ENCODE measurements at places on chromosomes 3 and 15.

- no peak for DNase-seq
These were observed 325.8 kb upstream of the CTNNB1 start for GRCh38 chr3:40873476-40873875.

DNA sequence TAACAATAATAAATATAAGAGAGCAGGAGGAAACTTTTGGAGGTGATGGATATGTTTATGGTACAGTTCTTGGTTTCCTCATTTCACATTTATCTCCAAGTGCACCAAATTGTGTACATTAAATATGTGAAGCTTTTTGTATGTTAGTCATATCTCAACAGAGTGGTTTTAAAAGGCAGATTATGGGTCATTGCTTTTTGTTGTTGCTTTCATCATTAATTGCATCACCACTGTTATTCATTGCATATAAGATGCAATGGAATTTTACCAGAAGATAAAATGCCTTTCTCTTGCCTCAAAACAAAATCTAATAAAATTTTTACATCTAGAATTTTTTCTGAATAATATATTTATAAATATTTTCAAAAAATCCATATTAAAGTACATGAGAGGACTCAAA lies 1198.9 kb upstream of the GBE1 start:
- DNase-seq = no peak

GRCh38 chr3:42159706-42160472 lies 68.7 kb downstream of the TRAK1 start:
- DNase-seq = no peak

GRCh38 chr3:100093831-100094230 lies 20.5 kb downstream of the FILIP1L start:
- no peak for DNase-seq

DNA sequence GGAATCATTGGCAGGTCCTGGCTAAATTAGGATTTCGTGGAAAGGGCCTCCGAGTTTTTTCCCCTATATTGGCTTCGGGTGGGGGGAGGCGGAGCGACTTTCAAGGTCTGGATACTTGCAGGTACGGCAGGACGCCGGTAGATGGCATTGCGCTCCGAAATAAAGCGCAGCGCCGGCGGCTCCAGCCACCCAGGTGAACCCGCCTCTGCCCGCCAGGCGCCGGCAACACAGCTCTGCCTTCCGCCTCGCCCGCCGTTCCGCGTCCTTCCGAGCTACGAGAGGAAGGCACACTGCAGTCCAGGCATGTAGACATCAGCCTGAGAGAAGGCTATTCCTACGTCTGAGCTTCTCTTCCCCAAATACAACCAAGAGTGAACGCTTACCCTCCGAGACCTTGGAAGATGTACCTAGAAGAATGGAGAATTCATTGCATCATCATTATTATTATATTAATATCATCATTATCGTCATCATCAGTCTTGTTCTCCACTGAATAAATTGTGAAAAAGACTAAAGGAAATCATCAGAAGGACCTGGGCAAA lies 514.1 kb downstream of the MECOM start:
- DNase-seq = peak; percentile 94

DNA sequence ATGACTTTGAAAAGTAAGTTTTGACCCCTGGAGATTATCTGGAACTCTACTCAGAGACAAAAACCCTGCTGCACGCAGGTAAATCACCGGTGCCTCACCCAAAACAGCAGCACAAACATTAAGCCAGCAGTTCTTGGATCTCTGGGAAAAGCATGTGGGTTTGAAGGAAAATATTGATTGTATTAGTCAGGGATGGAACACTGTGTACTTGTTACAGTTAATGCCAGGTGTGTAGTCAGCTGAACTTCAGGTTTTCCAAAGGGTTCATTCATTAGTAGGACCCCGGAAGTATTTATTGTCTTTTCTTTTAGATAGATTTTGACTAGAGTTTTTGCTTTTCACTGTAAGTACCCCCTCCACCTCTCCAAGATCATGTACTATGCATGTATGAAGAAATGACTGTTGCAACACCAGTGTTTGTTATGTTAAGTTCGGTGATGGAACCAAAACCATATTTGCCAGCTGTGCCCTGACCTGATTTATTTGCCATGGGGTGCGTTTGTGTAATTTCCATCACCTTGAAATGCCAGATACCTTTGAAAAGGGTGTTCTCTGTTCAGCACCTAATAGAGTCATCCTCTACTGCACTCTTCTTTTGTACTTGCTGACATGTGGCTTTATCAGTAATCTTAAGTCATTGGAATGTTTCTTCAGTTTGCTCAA lies 14.5 kb downstream of the ARHGEF26 start:
- no peak for DNase-seq

DNA sequence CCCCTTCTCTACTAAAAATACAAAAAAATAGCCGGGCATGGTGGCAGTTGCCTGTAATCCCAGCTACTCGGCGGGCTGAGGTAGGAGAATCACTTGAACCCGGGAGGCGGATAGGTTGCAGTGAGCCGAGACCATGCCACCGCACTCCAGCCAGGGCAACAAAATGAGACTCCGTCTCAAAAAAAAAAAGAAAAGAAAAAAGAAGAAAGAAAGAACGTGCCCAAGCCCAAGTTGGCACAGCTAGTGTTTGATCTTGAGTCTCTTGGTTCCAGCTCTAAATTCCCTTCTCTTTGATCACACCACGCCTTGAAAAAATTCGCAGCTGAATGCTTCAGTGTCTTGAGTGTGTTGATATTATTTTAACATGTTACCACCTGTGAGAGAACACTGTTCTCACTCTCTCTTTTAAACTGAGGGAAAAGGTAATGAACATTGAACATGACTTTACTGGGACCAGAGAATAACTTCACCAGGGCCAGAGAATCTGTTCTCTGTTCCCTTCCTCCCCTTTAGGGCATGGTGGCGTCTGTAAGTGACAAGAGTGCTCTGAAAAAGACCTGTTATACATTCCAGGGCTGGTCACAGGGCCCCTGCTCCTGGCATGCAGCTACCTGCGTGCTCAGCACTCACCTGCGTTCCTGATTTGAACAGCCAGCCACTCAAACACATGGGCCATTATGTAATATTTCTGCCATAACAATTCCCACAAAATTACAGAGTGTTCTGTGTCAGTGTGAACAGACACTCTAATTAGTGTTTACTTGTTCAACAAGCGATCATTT lies 19.0 kb downstream of the SLCO3A1 start:
- DNase-seq = peak; percentile 67

GRCh38 chr3:148439254-148439822 lies 258.4 kb upstream of the AGTR1 start:
- DNase-seq = no peak

DNA sequence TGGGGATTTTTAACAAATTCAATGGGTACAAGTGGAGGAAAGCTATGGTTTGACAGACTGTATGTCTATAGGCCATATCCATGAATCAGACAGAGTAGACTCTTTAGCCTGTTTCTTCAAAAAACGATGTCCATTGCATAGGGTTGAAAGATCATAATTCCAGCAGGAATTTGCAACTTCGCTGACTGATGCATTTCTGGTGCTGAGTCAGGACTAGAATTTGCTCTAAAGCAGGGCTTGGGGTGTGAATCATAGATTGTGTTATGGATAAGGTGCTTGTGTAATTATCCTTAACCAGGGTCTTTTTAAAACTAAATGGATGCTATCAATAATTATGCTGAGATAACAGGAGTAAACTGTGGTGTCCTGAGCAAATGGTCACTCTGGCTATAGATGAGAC lies 200.4 kb upstream of the TBC1D5 start:
- DNase-seq = no peak

GRCh38 chr3:186577521-186577920 lies 7.0 kb downstream of the DNAJB11 start:
- no peak for DNase-seq

GRCh38 chr3:3821777-3822176 lies 22.5 kb downstream of the LRRN1 start:
- no peak for DNase-seq

DNA sequence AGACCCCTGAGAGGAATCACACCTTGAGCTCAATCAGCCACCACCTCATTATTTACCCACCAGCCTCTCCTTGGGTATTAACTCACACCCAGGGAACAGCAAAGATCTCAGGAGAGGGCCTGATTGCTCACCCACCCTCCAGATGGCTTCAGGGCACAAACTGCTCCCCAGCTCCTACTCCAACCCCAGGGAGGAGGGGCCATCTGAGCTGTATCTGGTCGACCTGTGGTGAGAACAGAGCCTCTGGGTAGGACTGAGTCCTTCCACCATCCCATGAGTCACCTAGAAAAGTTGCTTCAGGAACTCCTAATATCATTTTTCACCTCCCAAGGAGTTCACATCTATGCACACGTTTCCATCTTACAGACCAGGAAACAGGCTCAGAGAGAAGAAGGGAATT lies 44.8 kb upstream of the HES1 start:
- DNase-seq = no peak

- DNase-seq = no peak
These were observed 259.1 kb downstream of the OPA1 start for GRCh38 chr3:193851941-193852674.

- DNase-seq = no peak
These were observed 25.0 kb downstream of the ADAM10 start for GRCh38 chr15:58724466-58724865.

DNA sequence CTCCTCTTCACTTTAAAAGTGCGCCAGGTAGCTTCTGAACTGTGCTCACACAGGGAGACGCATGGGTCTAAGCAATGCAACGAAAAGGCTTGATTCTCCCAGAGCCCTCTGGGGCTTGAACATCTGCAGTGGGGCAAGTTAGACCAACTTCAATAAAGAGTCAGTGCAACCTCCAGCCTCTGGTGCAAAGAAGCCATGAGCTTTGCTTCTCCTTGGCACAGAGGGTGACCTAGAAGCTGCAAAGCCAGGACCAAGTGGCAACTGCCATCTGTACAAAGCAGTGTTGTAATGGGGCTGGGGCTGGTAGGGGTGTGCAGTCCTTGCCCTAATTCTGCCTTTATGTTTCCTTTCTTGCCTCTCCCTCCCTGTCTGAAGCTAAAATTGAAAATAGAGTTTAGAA lies 219.0 kb upstream of the CD96 start:
- no peak for DNase-seq

- no peak for DNase-seq
These were observed 5.6 kb downstream of the ALPK3 start for GRCh38 chr15:84822653-84823281.

DNA sequence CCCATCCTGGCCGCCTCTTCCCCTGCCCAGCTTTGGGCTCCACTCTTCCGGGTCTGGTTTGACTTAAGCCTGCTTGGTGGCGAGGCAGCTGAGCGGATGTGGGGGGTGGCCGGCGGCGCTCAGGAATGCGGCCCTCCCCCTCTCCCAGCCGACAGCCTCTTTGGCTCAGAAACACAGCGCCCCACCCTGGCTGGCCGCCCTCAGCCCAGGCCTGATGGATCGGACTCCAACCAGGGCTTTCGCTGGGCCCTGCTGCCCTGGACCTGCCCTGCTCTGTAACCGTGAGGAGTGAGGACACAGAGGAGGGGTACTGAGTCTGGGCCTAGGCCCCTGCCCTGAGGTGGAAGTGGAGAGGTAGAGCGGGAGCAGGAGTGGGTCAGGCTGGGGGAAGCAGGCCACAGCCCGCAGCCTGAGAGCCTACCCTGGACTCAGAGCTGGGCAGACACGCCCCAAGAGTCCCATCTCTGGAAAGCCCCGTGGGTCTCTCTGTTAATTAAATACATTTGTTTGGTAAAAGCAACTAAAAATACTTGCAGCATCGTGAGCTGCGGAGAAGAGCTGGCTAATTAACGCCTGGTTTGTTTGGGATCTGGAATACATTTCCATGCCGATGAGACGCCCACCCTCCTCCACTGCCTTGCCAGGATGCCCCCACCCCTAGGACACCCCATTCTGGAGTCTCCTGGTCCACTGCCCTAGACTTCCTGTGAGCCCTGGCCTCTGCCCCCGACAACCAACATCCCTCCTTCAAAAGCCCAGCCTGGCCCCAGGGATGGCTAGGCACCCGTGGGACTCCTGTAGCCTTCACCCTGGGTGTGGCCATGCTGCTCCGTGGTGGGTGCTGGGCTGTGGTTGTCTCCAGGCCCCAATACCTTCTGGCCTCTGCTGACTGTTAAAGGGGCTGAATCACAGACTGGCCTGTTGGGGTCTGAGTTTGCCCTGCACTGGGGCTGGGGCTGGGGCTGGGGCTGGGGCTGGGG lies 19.6 kb downstream of the PLXNA1 start:
- DNase-seq = no peak

DNA sequence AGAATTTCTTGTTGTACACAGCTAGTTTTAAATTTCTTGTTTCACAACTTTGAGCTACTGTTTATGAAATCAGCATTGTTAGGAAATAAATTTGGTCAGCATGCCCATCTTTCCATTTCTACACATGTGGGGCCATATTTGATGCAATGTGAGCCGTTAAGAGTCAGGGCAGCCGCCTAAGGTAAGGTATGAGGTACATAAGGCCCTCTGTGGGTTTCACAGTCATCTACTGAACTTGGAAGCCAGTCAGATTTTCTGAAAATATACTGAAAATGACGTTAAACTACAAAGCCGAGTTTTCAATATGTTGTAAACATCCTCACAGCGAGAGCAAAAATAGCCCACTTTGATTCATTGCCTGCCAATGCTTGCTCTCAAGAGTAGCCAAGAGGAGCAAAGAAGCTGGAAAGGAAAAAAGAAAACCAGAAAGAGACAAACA lies 94.7 kb upstream of the PDZRN3 start:
- DNase-seq = no peak

GRCh38 chr3:128464188-128464587 lies 2.5 kb downstream of the DNAJB8 start:
- DNase-seq = no peak

GRCh38 chr3:71874618-71875017 lies 89.7 kb upstream of the PROK2 start:
- no peak for DNase-seq

DNA sequence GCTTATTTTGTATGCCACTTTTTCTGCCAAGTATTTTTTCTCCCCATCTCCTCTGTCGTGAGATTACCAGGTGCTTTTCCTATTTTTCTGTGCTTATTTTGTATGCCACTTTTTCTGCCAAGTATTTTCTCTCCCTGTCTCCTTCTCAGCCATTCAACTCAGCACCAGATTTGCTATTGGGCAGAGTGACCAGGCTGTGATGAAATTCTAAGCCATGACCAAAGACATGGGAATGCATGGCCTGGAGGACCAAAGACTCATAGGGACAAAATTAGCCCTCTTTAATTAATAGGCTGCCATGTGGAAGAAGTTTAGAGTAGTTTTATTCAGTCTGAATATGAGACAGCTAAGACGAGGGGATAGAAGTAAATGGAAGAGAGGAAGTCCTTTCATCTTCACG lies 257.4 kb downstream of the SQOR start:
- no peak for DNase-seq

Data from NCI-H2081 (cell line).